ENCODE measurements at places on chromosomes 1 and 21. TPM values are rescaled to one million over a fixed set of nuclear protein-coding genes. Genes with fewer than 3 reads are reported as not detected.

GRCh38 chr1:163056831-163057230 lies 12.3 kb upstream of the RGS4 start:
- H3K27ac ChIP-seq, result no peak overlapping the region
- H3K4me1 ChIP-seq, result 0 out of 2 replicates have a peak, but pooled peaks cover 6% of the 10 kb centered on the region

DNA sequence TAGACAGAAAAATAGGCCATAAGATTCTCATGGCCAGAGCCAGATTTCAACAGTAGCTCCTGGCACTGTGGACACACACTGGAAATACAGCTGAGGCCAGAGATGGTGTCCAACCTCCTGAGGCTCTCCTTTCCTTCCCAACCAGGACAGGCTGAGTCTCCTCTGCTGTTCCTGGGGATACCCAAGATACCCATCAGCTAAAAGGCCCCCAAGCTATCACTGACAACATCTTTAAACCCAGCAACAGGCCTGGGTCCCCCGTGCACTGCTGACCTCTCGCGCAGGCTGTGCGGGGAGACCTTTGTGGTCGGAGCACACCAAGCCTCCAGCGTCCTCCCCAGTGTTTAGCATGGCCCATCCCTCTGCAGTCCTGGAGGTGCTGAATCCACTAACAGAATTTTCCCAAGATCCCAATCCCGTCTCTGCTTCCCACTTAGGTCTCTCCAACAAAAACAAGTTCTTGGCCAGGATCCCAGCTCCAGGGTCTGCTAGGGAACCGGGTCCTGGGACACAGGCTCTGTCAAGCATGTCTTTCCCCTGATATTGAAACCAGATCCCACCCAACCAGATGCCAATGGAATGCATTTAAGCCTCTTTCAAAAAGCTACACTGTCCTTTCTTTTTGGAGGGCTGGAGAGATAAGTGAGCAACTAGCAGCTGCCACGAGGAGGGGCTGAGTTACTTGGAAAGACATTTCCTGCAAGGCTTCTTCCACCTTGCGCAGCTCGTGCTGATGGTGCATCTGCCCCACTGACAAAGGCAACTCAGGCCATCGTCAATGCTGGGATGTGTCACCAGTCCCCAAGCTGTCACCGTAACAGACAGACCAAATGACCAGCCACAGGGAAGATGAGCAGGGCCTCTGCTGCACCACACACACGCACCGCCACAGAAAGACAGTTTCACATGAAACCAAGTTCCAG lies 73.2 kb downstream of the BCAR3 start:
- peaks cover 55% of the 10 kb centered on the region for H3K4me1 ChIP-seq
- H3K27ac ChIP-seq, result 0 out of 2 replicates have a peak overlapping the region, but pooled peaks have one; percentile 6
- no peak for DNase-seq
- peaks cover 77% of the 10 kb centered on the region for H3K36me3 ChIP-seq

DNA sequence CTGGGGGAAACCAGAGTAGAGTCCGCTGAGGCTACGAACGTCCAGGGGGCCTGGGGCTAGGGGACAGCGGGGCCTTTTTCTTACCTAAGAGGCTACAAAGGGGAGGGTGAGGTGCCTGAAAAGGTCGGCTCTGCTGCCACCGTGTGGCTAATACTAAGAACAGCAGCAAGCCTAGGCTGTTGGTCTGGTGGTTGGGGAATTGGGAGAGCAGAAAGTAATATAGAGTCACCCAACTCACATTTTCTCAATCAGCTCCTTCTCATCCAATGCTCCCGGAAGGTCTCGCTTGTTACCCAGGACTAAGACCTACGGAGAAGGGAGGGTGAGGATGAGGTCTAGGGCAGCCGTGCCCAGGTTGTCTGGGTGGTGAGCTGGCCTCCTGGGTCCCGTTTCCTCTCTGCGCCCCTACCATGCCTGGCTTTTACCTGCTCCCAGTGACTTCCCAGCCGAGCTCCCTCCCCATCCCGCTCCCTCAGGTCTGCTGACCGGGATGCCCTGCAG lies 9.3 kb downstream of the ARL8A start:
- H3K4me3 ChIP-seq, result no peak overlapping the region
- peaks cover 12% of the 10 kb centered on the region for H3K4me1 ChIP-seq

DNA sequence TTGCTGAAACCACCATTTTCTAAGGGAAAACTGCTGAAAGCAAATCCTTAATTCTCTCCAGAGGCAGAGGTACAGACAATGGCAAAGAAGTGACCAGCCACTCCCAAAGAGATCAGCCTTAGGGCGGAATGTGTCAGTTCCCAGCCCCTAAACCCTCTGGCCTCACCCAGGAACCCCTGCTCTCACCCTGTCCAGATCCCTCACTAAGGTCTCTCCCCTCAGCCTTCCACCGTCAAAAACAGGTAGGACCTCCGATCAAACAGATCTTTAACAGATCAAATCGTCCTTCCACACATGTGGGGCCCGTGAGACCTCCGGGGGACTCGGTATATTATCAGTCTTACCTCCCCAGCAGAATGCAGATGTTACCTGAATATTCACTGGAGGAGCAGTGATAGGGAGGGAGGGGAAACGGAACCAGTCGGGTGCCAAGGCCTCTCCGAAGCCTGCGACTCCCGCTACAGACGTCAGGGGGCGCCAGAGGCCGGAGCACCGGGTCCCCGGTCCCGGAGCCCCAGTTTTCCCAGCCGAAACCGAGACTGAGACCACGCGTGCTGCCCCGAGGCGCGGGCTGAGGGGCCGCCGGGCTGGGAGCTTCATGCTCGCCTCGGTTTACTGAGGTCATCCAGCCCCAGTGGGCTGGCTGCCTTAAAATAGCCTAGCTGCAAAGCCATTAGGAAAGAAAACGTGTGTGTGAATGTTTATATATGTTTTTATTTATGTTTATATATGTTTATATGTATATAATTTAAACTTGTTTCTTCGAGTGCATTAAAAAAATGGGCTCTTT lies 23.6 kb downstream of the GPA33 start:
- peak; percentile 82 for DNase-seq
- H3K4me1 ChIP-seq, result no peaks in the 10 kb centered on the region
- no peaks in the 10 kb centered on the region for H3K27me3 ChIP-seq

TEDDM1 gene
- not detected for total RNA-seq

RGSL1 gene
- total RNA-seq, result not detected

Data from PC-9 (cell line).